Cortex of kidney (tissue), 1 donor: ENCODE measurements at places on chromosomes 12 and 14.

DNA sequence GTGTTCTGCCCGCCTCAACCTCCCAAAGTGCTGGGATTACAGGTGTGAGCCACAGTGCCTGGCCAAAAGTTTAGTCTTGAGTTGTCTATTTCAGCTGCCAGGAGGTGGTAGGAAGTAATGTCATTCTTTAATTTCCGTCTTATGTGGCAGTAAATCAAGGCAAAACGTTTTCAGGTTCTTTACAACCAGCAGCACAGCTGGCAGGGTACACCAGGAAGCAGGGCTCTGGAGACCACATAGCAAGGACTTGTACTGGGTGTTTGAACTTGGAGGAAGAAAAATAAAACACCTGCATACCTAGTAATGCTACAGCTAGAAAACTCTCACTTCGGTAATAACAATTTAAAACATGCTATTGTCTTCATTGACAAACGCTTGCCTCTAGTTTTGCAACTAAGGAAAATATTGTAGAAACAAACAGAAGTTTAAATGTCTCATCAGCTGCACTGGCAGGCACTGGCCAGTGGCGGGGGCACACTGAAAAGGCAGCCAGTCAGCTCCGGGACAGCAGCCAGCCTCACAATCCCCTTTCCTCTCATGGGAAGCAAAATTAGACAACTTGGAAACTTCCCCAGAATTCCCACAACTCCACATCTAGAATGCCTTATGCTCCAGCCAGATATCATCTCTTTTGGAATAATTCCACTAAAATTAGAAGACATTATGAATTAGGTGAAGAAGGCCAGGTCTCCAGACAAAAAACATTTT is 72.2 kb downstream of the CLIP1 start:
- no peak for DNase-seq

- no peak for DNase-seq
Measured at GRCh38 chr12:1184402-1184801, 193.4 kb downstream of the ERC1 start.

DNA sequence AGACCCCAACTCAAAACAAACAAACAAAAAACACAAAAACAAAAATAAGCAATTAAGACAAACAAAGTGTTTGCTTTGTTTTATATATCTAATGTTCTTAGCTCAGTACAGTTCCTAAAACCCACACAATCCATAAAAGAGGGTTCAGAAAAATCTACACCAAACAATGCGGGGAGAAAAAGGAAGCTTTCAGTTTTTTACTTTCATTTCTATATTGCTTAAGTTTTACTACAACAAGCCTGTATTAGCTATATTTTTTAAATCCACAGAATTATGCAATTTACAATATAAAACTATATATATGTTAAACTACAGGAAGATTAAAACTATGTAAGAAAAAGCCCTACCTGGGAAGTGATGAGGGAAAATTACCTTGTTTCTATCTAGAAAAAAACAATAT is 41.4 kb downstream of the CLIP1 start:
- DNase-seq = no peak

DNA sequence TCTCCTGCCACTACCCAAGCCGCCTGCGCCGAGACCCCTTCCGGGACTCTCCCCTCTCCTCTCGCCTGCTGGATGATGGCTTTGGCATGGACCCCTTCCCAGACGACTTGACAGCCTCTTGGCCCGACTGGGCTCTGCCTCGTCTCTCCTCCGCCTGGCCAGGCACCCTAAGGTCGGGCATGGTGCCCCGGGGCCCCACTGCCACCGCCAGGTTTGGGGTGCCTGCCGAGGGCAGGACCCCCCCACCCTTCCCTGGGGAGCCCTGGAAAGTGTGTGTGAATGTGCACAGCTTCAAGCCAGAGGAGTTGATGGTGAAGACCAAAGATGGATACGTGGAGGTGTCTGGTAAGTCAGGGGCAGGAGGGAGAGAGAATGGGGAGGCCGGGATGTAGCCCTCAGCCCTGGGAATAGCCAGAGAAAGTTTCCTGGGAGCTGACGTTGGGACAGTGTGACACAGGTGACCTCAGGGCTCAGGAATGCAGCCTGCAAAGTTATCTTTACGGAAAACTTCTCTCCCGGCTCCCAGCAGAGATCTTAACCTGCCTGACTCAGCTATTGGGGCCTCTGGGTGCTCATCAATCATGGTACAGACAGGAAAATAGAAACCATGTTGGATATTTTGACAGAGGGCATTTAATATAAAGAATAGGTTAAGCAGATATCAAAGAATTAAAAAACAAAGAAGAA is 747 bp downstream of the HSPB8 start:
- no peak for DNase-seq

- DNase-seq = no peak
Measured at GRCh38 chr12:104643819-104644669, 187.3 kb downstream of the CHST11 start.

- DNase-seq = no peak
Measured at GRCh38 chr14:100767788-100768536, 41.3 kb downstream of the DLK1 start.

DNA sequence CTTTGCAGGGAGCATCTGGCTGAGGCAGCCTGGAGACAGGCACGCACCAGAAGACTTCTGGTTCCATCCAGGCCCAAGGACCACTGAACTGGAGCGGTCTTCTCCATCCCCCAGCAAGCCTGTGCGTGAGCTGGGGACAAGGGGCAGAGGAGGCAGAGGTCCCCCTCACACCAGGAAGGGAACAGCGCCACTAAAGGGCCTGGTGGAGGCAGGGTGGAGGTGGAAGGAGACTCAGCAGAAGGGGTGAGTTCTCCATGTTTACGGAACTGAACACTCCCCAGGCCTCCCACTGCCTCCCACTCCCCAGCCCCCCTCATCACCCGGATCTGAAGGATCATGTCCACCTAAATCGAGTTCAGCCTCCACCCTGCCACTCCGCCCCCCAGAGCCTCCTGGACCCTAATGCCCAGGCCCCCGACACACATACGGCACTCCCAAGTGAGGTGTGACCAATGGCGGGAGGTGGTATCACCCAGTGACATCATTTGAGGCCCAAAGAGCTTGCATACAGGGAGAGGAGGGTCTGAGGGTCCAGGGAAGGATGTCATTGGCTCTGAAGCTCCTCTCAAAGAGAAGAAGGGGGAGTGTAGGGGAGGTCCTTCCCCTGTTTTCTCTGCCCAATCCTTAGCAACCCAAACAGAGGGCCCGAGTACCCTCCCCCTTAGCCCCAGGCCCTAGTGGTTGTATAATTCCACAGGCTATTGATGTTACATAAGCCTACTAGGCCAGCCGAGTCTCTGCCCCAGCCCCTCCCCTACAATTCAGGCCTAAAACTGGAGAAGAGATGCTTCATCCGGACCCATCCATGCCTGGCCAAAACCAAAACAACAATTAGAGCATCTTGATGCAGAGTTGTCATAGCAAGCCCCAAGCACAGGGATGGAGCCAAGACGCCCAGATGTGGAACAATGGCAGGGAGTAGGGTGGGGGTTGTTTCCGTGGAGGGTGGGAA is 1.0 kb downstream of the FAIM2 start:
- DNase-seq = no peak

DNA sequence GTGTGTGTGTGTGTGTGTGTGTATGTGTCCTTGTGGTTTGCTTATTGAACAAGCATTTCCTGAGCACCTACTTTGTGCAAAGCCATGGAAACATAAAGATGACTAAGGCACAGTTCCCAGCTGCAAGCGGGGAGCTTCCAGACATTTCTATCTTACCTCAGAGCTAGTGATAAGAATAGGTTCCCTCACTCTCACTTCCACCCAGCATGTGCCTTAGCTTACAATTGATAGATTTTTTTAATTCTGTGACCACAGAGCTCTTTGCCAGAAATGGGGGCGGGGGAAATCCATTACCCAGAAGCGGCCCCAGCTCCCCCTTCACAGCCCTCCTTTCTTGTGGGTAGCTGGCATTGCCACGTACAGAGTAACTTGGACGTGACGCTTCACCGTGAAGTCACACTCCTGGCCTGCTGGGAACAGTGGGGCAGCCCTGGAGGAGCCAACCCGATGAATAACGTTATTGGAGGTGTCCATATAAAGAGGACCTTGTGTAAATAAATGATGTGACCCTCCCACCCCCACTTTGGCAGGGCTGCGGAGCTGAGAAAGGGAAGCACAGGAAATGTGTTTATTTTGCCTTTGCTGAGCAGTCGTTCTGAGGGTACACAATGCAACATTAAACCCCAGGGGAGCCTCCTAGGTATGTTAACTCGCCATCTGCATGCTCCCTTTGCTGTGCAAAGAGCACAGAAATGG is 238.9 kb downstream of the CHST11 start:
- DNase-seq = no peak

- DNase-seq = no peak
Measured at GRCh38 chr14:27199272-27199671, 601.4 kb upstream of the NOVA1 start.

- no peak for DNase-seq
Measured at GRCh38 chr14:34439090-34439489, 22.9 kb downstream of the SPTSSA start.

DNA sequence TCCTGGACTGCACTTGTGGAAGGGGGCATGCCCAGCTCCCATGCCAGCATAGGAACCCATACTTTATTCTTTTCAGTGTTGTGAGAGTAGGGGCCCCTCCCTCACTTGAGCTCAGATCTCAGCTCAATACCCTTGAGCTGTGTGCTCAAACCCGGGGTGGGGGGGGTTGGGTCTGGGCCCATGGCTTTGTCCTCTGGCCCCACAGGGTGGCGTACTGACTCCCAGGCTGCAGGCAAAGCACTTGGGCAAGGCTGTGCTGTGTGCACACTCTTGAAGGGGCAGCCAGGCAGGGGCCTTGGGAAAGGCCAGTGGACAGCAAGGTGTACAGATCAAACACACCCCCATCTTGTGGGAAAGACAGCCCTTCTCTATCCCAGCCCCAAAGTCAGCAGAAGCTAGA is 81.8 kb downstream of the WIF1 start:
- DNase-seq = no peak

- DNase-seq = no peak
Measured at GRCh38 chr14:61764342-61765122, 2.3 kb downstream of the SNAPC1 start.

GRCh38 chr12:89574736-89575208 is 48.9 kb upstream of the POC1B start:
- no peak for DNase-seq

- no peak for DNase-seq
Measured at GRCh38 chr14:26216786-26217185, 381.0 kb downstream of the NOVA1 start.

- no peak for DNase-seq
Measured at GRCh38 chr12:85951823-85952222, 77.7 kb downstream of the NTS start.

GRCh38 chr12:21642707-21643389 is 14.8 kb downstream of the LDHB start:
- no peak for DNase-seq

DNA sequence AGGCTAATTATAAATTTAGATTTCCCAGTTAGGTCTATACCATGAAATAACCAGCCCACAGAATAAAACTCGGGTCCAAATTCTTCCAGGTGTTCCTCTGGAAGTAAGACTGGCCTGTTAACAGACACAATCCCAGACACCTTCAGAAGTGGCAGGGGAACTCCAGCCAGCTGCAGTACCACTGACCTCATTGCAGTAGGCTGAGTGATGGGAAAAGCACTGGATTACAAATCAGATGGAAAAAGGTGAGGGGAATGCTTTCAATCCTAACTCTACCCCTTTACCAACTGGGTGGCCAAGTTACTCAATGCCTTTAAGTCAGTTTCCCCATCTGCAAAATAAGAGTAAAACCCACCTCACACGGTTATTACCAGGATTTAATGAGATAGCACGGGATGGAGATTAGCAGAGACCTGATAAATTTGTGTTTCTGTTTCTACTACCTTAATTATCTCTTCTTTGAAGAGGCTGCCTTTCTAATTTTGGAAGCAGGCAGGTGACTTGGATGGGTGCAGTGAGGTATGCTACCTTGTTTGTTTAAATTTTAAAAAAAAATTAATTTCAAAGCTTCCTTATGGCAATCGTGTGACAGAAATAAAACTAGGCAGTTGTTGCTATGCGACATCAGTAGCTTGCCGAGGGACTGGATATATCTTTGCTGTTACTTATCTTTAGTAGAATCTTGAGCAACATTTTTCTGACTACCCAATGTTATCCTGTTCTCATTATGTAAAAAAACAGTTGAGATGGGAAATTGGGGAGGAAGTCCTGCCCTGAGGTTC is 167.3 kb upstream of the GRIN2B start:
- DNase-seq = no peak

- no peak for DNase-seq
Measured at GRCh38 chr14:101947577-101947903, 16.8 kb upstream of the DYNC1H1 start.

DNA sequence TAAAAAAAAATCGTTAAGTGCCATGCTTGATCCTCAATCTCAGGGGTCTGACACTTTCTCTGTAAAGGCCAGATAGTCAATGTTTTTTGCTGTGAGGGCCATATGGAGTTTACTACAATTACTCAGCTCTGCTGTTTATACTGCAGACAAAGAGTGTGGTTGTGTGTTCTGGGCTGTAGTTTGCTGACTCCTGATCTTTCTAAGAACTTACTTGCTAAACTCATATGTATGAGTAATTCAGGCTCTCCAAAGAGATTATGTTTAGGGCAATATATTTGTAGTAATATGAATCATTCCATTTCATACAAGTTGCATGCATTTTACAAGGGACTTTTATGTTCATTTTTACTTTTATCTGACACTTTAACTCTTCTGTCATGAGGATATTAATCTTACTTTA is 188.2 kb downstream of the TMTC2 start:
- no peak for DNase-seq

GRCh38 chr12:123094349-123095077 is 56.4 kb downstream of the PITPNM2 start:
- DNase-seq = no peak
